Tongue (tissue), 3 donors: ENCODE measurements at places on chromosomes 6 and 20.
A peak's percentile ranks its signal among the peaks of the same experiment; 100 is the strongest.

DNA sequence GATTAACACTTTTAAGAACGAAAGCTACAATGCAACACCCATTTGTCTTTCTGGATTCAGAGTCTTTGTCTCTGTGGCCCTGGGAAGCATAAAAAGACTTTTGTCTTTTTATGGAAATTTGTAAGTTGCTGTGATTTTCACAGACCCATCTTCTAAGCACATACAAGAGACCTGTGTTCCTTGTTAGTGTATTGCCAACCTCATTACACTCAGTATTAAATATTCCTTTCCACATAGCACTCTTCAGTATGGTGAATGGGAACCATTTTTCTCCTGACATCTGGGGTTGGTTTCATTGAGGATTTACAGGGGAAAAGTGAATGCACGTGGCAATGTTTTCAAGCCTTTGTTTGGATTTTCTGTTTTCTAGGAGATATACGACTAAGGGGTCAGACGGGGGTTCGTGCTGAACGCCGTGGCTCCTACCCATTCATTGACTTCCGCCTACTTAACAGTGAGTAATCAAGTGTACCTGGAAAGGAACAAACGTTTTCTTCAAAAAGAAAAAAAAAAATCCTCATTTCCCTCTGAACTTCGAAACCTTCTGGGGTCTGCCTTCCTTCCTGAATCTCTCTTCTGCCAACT is 141.7 kb downstream of the MTFR2 start:
- no peak for DNase-seq

GRCh38 chr6:119915971-119916370 is 566.4 kb upstream of the MAN1A1 start:
- DNase-seq: no peak

GRCh38 chr6:3381233-3381921 is 75.5 kb downstream of the SLC22A23 start:
- peak; percentile 70 for DNase-seq

GRCh38 chr6:89862273-89862672 is 32.0 kb upstream of the GJA10 start:
- DNase-seq: no peak

GRCh38 chr6:64489763-64490162 is 854.2 kb downstream of the PHF3 start:
- no peak for DNase-seq

- no peak for DNase-seq
These were observed 89.8 kb downstream of the TOX2 start for GRCh38 chr20:44004306-44004915.

GRCh38 chr6:35358086-35358485 is 15.7 kb downstream of the PPARD start:
- peak; percentile 46 for DNase-seq

- DNase-seq: peak; percentile 78
These were observed 136.4 kb downstream of the MTFR2 start for GRCh38 chr6:136113736-136114173.

- peak; percentile 63 for DNase-seq
These were observed 66.4 kb downstream of the PKHD1 start for GRCh38 chr6:52020945-52021570.

DNA sequence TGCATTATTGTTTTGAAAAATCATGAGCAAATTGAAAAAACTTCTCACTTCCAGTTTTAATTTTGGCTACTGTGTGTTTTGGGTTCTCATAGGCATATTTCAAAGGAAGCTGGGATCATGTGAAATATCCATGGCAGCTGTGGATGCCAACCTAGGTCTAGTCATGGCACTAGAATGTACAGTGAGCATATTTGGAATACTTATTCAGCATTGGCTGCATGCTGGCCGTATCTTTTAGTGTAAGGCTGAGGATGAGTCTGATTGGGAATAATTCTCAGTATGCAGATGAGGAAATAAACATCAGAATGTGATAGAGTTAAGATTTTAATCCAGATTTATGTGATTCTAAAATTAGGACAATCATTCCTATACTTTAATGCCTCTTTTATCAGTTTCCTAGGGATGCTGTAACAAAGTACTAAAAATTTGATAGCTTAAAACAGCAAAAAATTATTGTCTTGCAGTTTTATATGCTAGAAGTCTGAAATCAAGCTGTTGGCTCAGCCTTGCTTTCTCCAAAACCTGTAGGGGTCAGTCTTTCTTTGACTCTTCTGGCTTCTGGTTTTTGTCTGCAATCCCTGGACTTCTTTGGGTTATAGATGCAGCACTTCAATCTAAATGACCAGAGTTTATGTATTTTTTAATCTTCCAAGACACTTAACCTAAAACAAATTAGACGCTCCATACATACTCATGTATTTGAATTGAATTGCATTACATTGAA is 37.7 kb upstream of the DEFB112 start:
- peak; percentile 19 for DNase-seq

GRCh38 chr20:2652724-2653555 is 508 bp downstream of the NOP56 start:
- DNase-seq: peak; percentile 60

DNA sequence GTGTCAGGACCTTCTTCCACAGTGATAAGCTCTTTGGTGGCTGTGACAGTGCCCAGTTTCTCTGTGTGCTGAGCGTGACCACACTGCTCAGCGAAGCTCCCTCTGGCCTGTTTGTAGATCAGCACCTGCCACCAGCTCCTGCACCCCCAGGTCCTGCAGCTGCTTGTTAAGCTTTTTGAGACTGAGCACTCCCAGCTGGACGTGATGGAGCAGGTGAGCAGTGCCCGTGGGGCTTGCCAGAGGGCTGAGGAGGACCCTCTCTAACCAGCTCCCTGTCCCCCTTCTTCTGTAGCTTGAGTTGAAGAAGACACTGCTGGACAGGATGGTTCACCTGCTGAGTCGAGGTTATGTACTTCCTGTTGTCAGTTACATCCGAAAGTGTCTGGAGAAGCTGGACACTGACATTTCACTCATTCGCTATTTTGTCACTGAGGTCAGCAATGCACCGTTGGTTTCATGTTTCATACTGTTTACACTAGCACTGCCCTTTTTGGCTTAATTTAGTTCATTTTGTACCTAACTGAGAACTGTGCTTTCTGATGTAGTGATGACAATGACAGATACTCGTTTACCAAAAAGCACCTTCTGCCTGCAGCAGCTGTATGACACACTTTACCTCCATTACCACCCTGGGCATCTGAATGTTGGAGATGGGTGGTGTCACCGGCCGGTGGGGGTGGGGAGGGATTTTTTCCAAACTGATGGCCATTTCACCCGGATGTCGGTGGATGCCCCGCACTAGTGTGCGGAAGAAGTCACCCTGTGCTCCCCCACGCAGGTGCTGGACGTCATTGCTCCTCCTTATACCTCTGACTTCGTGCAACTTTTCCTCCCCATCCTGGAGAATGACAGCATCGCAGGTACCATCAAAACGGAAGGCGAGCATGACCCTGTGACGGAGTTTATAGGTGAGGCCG is 12.5 kb downstream of the NELFCD start:
- DNase-seq: no peak

- peak; percentile 45 for DNase-seq
These were observed 46.1 kb downstream of the LYRM4 start for GRCh38 chr6:5214570-5215052.

DNA sequence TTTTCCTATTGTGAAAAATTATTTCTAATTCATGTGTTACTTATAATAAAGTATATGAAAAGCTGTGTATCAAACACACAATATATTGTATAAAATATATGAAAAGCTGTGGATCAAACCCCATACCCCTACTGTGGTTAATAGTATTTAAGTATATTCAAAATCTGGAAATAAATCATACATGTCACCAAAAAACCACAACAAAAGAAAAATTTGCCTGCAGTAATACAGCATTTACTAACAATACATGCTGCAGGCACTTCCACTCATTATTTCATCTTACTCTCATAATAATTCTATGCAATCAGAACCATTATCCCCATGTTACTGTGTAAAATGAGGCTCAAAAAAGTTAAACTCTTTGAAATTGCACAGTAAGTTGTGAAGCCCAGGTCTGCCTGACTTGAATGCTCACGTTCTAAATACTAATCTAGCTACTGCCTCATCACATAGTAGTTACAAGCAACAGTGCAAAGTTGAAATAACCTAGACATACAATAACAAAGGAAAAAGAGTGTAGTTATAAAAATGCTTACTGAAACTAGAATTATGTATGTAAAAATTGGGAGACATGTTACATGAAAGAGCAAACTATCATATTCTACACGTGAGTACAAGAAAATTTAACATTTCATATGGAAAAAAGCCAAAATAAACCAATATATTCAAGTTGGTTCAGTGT is 61.7 kb downstream of the FAM217A start:
- DNase-seq: peak; percentile 33

DNA sequence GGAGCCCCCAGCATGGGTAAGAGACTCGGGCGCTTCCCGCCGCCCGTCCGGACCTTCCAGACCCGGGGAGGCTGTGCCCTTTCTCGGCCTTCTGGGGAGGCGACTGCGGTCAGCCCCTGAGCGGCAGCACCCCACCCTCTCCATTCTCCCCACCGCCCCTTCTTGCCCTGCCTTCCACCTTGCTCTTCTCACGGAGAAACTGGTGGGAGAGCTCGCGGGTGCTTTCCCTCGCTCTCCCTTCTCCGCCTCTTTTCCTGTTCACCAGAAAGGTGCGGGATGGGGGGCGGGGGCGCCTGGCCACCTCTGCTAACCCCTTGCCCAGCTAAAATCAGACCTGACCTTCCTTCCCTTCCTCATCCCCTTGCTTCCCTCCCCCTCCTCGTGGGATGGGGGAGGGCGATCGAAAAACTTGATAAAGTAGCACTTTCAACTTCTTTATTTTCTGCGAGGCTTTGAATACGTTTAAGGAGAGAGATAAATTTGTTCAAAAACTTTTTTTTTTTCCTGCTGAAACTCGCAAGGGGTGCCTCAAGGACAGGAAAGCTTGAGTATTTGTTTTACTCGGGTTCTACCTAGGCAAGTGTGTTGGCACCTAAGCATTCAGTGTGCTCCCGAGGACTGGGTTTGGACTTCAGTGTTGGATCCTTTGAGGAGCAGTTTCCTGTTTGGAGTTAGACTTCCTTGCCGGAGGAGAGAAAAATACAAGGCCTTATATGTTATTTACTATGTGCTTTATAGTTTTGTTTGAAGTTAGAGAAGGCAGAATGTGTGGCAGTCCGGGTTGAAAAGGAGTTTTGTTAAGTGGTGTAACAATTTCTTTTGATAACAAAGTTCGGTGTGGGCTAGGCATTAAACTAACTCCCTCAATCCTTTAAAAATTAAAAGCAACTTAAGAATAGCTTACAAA is 897 bp downstream of the CD2AP start:
- DNase-seq: peak; percentile 43

GRCh38 chr20:23640018-23640601 is 2.4 kb upstream of the CST3 start:
- DNase-seq: no peak

DNA sequence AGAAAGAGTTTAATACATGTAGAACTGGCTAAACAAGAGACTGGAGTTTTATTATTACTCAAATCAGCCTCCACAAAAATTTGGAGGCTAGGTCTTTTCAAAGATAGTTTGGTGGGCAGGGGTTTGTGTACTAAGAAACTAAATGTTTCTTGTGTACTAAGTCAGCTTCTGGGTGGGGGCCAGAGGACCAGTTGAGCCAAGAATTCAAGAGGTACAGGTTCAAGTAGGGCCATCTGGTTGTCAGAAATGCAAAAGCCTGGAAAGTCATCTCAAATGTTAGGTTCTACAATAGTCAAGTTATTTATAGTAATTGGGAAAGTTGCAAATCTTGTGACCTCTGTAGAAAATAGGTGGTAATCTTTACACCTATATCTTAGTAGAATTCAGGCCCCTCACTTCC is 51.7 kb downstream of the CEP43 start:
- DNase-seq: no peak

DNA sequence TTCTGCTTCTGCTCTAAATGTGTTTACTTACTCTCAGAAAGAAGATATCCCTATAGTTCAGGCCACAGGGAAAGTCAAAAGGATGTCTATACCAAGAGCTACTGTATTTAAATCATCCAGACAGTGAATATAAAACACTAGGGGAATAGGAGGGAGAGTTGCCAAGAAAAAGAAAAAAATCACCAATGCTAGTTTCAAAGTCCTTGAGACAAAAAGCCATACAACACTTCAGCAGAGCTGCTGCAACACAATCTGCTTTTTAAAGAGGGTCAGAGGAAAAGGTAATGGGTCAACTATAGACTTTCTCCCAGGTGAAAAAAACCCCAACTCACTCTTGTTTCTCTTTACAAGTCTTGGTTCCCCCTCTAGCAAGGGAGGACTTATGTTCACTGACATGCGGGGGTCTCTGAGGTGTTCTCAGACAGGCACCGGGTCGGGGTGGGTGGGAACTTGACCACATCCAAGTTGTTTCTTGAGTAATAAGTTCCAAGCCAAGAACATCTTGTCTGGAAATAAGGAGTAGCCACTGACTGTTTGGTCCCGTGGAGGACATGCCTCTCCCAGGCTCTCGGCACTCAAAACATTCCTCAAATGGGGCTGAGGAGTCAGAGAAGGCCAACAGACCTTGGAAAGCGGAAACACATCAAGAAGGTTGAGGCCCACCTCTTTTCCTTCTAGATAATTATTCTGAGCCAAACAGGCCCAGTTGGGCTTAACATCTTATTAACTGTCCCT is 47.7 kb downstream of the GJA10 start:
- peak; percentile 9 for DNase-seq

GRCh38 chr6:112781241-112781640 is 434.1 kb downstream of the RFPL4B start:
- DNase-seq: peak; percentile 28

- DNase-seq: peak; percentile 29
These were observed 136.0 kb downstream of the AIG1 start for GRCh38 chr6:143196525-143197225.

DNA sequence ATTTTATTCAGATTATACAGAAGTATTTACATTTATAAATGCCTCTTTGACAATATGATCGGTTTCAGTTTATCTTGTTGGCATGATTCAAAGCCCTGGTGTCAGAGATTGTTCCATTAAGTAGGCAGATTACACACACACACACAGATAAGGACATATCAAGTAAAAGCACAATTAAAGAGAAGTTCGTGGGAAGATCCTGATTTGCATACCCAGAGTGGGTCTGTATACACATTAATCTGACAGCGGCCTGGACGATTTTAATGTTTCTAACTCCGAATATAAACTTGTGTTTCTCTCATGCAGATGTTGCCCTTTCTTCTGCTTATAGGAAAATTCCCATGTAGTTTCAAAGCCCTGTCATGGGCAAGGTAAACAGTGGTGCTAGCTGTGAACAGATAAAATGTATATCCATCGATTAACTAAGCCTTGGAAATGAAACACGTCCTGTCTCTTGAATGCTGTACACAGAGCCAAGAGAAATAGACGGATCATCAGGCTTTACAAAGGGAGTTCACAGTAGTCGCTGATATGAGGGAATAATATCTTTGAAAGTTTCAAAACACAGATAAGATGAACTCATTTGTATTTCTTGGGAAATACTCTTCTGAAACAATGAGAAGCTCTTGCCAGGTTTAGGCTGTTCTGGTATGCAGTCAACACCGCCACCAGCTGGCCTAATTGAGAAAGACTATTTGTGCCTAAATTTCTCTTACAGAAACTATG is 108.2 kb upstream of the GMDS start:
- peak; percentile 88 for DNase-seq

DNA sequence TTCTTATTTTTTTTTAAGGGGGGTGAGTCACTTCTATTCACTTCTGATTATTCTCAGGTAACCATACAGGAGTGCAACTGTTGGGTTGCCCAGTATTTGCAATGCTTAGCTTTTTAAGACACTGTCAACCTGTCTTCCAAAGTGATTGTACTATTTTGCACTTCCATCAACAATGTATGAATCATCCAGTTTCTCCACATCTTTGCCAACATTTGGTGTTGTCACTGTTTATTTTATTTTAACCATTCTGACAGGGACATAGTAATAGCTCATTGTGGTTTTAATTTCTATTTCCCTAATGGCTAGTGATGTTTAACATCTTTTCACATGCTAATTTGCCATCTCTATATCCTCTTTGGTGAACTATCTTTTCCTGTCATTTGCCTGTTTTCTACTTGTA is 1.4 kb upstream of the SLC13A3 start:
- no peak for DNase-seq
